GOT3 (cell line): ENCODE measurements at places on chromosomes 1 and 21.

DNA sequence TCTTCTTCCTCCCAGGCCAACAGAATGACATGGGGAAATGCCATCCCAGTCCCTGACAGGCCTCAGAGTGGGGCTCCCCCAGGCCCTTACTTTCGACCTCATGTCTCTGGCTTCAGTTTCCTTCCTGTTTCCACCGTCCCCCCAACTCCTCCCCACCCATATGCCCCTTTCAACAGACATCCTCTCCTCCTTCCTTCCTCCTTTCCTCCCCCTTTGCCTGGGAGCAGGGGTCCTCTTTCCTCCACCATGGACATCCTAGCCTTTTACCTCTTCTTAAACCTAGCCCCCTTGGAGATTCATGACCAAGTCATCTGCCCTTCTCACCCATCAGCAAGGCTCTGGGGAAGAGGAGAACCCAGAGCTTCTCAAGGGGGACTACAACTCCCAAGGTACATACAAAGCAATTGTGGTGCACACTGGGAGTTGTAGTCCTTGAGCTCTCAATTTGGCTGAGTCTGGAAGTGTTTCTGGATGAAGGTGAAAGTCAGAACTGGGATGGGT lies 4.0 kb downstream of the ZBTB7B start:
- DNase-seq, result no peak

- DNase-seq, result no peak
These were observed 1.6 kb downstream of the ZNF648 start for GRCh38 chr1:182059936-182060335.

- DNase-seq, result no peak
These were observed 927 bp downstream of the WNT9A start for GRCh38 chr1:227946624-227947385.

- DNase-seq, result no peak
These were observed 9.0 kb downstream of the SH2D2A start for GRCh38 chr1:156807627-156808026.

DNA sequence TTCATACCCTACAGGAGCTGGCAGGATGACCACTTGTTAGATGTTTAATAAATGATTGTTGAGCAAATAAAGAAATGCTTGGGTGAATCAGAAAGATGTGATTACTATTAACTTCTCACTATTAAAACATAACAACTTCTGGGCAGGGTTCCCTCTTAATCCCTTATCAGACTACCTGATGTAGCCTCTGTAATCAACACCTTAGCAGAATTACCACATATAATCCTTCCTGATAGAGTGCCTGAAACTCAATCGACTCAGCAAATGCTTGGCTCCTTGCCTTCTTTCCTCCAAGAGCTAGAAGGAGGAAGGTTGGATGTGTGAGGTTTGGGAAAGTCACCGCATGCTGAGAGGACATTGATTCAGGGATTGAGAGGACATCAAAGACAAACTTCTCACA lies 34.8 kb upstream of the DSCAM start:
- no peak for DNase-seq

DNA sequence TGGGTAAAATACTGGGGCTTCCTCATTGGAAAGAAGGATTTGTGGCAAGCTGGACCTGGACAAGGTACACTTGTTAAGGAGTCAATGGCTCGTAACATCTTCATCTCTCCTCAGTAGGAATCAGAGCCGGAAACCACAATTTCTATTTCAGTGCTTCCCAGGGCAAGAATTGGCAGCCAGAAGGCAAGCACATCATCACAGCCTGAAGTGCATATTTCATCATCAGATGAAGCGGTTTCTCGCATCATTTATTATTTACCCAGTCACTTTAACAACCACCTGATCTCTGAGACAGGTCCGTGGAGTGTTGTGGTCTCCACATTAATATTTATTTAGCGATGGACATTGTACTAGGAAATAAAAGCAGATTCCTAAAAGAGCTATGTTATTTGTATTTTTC lies 55.0 kb downstream of the KCNJ15 start:
- no peak for DNase-seq
